Foreskin keratinocyte (primary cell): ENCODE measurements at places on chromosomes 6 and 20. TPM values are rescaled to one million over a fixed set of nuclear protein-coding genes. Genes with fewer than 3 reads are reported as not detected.

DNA sequence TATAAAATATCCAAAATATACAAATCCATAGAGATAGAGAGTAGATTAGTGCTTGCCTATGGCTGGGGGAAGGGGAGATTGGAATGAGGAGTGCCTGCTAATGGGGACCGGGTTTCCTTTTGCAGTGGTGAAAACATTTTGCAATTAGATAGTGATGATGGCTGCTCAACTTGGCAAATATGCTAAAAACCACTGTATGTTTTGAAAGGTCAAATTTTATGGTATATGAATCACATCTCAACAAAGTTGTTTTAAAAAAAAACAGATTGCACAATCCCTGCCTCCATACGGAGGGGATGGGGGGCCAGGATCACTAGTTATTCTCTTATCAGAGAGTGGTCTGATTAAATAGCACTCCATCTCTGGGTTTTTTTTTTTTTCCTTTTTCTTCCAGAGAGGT lies 76.9 kb upstream of the RIPOR2 start:
- no peak for DNase-seq

- DNase-seq = peak; percentile 26
These were observed 71.0 kb upstream of the SAMD3 start for GRCh38 chr6:130293800-130294199.

- no peak for DNase-seq
These were observed 36.2 kb downstream of the GNAS start for GRCh38 chr20:58888521-58889333.

DNA sequence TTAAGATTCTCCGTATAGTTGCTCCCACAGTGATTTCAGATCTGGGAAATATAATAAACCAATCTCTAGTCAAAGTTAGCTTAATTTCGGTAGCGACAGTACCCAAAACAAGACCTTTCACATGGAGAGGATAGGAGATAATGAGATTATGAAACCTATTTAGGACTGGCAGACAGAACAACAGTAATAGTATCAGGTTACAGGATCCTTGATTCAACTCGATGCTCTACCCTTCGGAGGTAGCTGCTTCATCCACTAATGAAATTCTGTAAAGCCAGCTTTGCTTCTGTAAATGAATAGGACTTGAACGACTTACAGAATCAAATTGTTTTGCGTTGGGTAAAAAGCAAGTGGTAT lies 534 bp upstream of the AKIRIN2 start:
- DNase-seq = no peak

GRCh38 chr6:25499615-25500235 lies 152.3 kb upstream of the SCGN start:
- DNase-seq = peak; percentile 85

- no peak for DNase-seq
These were observed 342.4 kb upstream of the PLCB4 start for GRCh38 chr20:8726460-8726859.

DNA sequence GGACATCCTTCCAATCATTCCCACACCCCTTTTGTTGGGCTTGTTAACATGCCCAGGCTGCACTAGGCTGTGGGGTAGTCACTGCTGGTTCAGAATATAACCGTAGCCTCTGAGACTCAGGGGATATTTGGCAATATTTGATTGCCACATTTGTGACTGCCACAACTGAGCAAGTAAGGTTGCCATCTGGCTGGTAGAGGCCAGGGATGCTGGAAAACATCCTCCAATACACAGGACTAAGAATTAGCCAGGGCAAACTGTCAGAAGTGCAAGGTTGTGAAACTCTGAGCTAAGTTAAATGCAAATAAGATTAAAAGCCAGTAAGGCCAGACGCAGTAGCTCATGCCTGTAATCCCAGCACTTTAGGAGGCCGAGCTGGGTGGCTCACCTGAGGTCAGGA lies 112.0 kb downstream of the ZMYND8 start:
- no peak for DNase-seq

DNA sequence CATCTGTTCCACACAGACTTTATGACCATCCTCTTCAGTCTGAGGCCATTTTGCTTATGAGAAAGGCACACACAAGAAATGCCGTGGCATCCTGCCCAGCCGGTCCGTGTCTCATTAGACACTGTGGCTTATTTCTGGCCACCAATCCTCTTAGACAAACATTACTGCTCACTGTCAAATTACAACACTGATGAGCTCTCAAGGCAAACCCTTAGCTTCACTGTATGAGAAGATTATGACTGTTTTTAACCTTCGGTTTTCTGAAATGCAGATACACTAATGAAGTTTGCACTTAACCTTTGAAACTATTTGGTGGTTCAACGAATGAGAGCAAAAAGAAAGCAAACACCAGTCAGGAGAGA lies 50.5 kb upstream of the DST start:
- DNase-seq = no peak

DNA sequence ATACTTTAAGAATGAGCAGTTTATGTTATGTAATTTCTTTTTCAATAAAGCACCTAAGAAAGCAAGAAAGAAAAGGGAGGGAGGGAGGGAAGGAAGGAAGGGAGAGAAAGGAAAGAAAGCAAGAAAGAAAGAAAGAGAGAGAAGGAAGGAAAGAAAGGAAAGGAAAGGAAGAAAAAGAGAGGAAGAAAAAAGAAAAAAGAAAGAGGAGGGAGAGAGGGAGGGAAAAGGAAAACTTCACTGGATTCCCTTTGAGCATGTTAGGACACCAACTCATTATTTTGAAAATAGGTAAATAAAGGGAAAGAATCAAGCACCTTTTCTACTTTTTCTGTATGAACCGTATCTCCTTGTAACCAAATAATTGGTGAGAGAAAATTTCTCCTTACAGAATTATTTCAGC lies 32.3 kb upstream of the TOP1 start:
- no peak for DNase-seq

ANKRD66 gene
- not detected in 2 replicates for total RNA-seq

VNN1 gene
- 0.54 and 0.67 TPM in 2 replicates for total RNA-seq

PLG gene
- total RNA-seq = not detected in 2 replicates
